Stimulated activated CD4-positive, alpha-beta T cell treated with anti-CD3 and anti-CD28 coated beads, Interleukin-1b, Interleukin-23, amount 100 ng/mL, for 1 hour (primary cell): ENCODE measurements at places on chromosomes 4 and X.

DNA sequence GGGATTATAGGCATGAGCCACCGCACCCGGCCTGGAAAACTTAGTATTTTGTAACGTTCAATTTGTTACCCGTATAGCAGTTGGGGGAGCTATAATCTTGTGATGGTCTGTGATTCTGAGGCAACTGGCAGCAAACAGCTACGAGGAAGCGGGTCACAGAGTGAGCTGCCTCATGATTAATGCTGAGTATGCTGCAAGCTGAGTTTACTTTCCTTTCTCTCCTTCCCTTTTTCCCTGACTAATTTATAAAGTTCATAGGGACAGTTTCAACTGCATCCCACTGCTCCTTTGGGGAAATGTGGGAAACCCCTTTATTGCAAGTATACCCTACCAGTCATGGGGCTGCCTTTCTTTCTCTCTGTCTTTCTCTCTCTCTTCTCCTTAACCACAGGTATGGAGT lies 17.7 kb upstream of the ELOVL6 start:
- DNase-seq, result no peak

DNA sequence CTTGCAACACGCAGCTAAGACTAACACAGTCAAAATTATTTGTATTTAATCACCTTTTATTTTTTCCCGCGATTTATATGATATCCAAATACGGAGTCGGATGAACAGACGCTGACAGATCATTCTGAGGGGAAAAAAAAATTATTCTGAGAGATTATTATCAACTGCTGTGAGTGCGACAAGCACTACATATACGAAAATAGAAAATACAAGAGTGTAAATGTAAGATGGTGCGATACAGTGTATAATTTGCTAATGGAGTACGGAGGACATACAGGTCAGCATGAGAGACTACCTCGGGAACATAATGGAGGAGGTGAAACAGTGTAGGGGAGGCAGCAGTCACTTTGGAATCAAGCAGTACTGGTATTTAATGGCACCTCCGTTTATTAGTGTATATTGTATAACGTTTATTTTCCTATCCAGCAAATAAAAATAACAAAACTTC lies 2.8 kb upstream of the LIN54 start:
- DNase-seq, result no peak

DNA sequence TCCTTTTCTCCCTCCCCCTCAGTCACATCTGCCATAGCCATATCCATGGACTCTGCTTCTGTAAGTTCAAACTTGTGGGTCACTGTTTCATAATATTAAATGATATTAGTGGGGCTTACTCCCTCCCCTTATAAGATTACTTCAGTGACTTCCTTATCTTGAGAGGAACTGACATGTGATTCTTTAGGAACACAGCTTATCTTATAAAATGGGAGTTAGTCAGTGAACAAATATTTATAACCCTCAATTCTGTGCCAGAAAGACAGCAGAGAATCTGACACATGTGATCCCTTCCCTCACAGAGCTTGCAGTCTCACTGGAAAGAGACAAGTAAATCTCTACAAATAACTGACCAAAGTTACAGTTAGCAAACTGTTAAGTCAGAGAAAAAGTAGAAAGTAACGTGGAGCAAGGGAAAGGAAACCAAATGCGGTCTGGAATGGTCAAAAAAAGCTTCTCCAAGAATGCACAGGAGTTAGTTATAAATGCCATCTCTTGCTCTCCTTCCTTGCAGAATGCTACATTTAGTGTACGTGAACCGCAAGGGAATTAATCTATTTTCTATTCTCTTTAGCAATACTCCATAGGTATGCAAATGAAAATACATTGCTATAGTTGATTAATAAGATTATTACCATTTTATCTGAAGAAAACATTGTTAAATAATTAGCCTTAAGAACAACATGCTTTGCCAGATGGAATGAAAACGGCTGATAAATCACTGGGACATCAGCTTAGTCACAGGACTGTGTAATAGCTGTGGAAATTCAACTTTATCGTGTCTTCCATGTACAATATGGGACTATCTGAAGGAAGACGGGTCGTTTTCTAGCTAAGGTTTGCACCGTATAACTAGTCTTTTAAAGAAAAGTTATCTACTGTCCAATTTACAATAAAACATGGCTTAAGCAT lies 29.0 kb downstream of the SGMS2 start:
- no peak for DNase-seq

GRCh38 chr4:73870260-73870659 lies 1.1 kb downstream of the CXCL1 start:
- no peak for DNase-seq

- no peak for DNase-seq
Observed at GRCh38 chrX:71454222-71454621, 78.7 kb upstream of the OGT start.

DNA sequence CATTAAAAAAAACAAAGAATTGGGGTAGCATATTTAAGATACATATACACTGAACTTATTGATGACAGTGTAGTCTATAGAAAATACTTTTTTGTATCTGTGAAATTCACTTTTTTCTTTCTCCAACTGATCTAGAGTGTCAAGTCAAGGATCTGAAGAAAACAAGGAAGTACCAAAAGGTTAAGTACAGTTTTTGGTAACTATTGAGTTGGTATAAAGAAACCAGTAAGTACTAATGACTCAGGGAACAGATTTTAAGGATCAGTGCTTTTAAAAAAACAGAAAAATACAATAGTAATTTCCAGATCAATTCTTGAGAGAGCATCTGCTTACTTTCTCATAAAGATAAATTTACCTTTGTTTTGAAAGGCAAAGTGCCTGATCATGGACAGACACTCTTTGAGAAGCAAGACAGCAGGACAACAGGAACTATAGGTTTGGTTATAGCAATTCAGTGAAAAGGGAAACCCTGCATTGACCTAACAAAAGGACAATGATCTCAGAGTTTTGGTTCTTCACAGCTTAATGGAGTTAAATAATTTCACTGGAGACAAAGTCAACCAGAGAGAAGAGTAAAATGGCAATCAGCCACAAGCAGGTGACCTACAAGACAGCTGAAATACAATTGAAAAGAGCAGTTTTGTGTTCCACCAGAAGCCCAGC lies 23.4 kb downstream of the TRMT10A start:
- DNase-seq, result no peak

- DNase-seq, result no peak
Observed at GRCh38 chrX:153707406-153707805, 16.8 kb downstream of the BCAP31 start.

- no peak for DNase-seq
Observed at GRCh38 chr4:169275180-169275579, 4.4 kb upstream of the SH3RF1 start.

- no peak for DNase-seq
Observed at GRCh38 chr4:142743121-142743825, 102.8 kb downstream of the INPP4B start.

DNA sequence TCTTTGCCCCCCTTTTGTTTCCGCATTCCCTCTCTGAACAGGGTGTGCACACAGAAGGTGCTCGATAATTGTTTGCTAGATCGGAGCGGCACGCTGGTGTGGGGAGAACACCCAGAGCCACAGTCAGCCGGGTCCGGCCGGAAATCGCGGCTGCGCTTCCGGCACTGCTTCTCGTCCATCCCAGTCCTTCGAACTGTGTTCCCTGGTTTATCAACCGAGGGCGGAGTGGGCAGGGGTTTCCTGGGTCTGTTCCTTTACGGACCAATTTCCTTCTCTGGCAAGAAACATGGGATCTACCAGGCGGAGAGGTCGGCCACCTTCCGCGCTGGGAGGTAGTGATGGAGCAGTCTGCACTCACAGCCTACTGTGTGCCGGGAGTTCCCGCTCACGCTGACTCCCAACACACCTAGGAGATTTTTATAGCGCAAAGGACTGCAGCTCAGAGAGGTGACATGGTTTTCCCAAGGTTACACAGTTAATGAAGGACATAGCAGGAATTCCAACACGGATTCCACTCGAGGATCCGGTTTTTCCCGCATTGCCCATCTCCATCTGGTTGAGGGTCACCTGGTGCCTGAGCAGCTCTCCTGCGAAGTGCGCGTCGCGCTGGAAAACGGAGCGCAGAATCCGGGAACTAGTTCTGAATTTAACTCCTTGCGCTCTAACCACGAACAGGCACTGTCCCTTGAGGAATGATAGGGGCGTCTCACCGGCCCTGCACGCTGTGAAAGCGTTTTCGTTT lies 6.8 kb downstream of the MSX1 start:
- DNase-seq, result no peak

DNA sequence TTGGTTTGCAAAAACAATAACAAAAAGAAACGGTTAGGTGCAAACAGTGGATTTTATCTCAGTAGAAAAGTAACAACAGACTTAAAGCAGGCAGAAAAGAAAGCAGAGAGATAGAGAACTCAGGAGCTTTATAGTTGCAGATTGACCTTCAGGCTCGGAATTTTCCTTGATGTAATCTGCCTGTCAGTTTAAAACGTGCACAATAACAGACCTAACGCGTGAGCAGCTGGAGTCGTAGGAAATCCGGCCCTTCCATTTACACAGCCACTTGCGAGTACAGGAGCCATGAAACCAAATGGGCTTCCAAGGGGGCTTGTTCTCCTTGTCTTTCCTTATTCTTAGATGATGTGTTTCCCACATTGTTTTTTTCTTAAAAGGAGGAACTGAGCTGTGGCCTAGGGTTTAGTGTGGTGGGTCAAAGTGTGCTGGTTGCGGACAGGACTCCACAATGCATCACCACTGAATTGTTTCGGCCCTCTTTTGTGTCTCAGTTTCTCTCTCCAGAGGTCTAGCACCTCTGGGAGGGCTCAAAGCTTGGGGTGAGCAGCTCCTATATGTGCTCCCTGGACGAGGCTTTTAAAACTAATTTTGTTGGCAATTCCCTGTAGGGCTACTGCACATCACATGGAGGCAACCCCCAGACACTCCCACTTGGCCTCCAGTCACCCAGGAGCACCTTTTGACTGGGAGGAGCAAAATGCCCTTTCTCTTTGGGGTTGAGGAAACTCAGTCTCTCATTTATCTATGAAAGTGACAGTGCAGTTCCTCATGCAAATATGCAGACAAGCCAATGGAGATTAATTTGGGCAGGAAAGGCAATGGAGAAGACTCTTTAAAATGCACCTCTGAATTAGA lies 13.9 kb upstream of the MPP1 start:
- DNase-seq, result no peak

- DNase-seq, result no peak
Observed at GRCh38 chr4:183571350-183571941, 66.6 kb downstream of the ING2 start.

- DNase-seq, result no peak
Observed at GRCh38 chrX:72079607-72080006, 52.1 kb downstream of the RTL5 start.

DNA sequence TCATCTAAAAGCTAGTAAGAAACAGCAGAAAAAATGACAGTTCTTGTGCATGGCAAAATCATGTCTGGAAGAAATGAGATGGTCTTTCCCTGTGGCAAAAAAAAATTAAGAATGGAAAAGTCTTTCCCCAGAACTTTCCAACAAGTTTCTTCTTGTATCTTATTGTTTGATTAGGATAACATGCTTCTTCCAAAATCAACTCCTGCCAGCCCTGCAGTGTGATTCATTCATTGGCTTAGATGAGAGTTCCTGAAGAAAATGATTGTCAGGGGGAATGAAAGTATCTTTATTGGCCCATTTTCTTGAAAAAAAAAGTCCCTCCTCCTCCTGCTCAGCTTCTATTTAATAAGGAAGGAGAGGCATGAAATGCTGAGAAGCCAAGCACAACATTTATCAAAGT lies 407.7 kb downstream of the ARAP2 start:
- no peak for DNase-seq

GRCh38 chr4:131370846-131371245 lies 1778.2 kb upstream of the PCDH10 start:
- no peak for DNase-seq

GRCh38 chr4:127006446-127006877 lies 626.3 kb upstream of the INTU start:
- DNase-seq, result no peak

GRCh38 chr4:68288393-68288740 lies 42.9 kb upstream of the TMPRSS11B start:
- DNase-seq, result no peak

DNA sequence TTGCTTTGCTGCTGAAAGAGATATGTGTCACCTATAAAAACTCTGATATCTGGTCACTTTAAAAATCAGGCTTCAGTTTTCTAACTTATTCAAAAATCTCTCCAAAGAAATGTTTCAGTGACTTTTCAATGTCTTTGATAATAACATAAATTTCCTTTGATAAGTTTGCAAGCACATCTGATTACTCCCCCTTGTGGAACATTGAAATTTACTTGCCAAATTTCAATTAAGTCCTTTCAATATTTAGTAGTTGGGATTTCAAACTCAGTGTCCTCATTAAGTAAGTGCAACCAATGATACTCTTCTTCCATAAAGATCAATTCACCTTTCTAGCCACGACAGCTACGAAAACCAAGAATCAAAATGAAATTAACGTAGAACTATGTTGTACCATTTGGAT lies 151.3 kb upstream of the FAM47C start:
- DNase-seq, result no peak

GRCh38 chrX:9912351-9913145 lies 54.6 kb upstream of the CLDN34 start:
- DNase-seq, result no peak

DNA sequence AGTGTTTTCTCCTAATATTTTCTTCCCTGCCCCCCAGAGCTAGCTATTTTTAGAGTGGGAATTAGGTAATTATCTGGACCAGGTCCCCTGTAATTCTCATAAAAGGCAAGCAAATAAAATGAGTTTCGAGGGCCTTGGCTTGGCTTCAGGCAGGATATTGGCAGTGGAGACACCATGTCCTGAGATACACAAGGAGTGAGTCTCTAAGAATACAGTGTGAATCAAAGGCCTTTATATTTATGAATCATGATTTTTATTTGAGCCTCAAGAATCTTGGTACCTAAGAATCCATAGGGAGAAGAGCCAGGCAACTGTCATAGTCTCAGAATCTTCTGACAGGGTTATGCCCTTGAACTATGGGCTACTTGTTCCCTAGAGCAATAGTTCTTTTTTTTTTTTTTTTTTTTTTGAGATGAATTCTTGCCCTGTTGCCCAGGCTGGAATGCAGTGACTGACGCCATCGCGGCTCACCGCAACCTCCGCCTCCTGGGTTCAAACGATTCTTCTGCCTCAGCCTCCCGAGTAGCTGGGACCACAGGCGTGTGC lies 205.4 kb downstream of the LDB2 start:
- no peak for DNase-seq

- no peak for DNase-seq
Observed at GRCh38 chr4:5973033-5973432, 45.2 kb downstream of the C4orf50 start.

DNA sequence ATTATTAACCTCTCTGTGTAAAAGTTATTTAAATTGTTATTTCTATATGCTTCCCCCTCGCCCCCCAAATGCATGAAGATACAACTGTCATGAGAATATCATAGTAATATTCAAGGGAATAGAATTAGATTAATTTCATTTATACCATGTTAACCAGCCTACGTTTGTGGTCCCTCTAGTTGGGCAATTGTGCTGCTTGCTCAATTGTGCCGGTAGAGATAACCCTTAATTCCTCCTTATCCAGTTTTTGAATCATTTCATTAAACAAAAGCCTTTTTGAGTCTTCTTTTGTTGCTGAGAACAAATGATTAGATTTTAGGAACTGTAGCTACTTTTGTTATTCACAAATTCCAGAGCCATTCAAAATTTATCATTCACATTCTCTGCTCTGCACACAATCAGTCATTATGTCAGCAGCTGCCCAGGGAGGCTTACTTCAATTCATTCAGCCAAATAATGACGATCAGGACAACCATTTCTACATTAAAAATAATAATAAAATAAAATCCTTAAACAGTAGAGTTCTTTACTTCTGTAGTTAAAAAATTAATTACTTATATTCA lies 98.1 kb downstream of the ADGRL3 start:
- DNase-seq, result no peak
